Sigmoid colon (tissue), 7 donors: ENCODE measurements at places on chromosomes 3 and 15. TPM values are rescaled to one million over a fixed set of nuclear protein-coding genes. Genes with fewer than 3 reads are reported as not detected.

- DNase-seq: no peak
Observed at GRCh38 chr15:76100361-76100760, 40.6 kb downstream of the TMEM266 start.

GRCh38 chr3:16524196-16524595 is 10.7 kb upstream of the RFTN1 start:
- DNase-seq: no peak

GRCh38 chr3:64398476-64398875 is 173.2 kb upstream of the PRICKLE2 start:
- no peak for DNase-seq

DNA sequence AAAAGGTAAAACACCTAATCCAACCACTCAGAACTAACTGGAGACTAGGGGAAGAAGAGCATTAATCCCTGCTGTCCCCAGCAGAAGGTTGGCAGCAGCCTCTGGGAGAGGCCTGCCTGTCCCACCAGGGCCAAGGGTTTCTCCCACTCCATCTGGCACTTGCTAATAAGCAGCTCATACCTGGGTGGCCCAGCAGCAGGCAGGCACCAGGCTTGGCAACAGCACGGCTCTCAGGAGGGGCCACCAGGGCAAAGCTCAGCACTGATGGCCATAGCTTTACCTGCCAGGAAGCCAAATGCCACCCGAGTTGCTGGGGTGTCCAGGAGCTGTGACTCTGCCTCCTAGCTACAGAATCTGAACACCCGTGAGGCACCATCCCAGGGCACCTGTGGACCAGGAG is 58.3 kb downstream of the BOC start:
- no peak for DNase-seq

GRCh38 chr3:134432236-134432635 is 53.5 kb downstream of the ANAPC13 start:
- no peak for DNase-seq

- DNase-seq: no peak
Observed at GRCh38 chr15:35519541-35520149, 26.3 kb downstream of the DPH6 start.

GRCh38 chr3:48601622-48601994 is 6.5 kb upstream of the COL7A1 start:
- DNase-seq: no peak

GRCh38 chr15:76846782-76847181 is 58.4 kb downstream of the SCAPER start:
- no peak for DNase-seq

DNA sequence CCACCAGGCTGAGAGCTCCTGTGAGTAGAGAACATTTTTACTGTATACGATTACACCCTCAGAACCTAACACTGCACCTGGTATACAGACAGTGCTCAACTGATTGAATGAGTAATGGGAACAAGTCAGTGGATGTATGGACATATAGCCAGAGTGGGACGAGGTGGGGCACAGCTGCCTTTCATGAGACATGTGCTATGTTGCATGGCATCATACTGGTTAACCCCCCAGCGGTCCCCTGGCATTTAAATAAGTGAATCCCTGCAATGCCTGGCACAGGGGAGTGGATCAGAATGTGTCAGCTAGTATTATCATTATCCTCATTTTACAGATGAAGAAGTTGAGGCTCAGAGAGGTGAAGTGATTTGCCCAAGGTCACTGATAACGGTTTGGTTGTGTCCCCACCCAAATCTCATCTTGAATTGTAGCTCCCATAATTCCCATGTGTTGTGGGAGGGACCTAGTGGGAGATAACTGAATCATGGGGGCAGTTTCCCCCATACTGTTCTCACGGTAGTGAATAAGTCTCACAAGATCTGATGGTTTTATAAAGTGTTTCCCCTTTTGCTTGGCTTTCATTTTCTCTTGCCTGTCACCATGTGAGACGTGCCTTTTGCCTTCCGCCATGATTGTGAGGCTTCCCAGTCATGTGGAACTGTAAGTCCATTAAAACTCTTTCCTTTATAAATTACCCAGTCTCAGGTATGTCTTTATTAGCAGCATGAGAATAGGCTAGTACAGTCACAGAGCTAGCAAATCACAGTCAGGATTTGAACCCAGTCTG is 56.0 kb upstream of the ATP2B2 start:
- peak; percentile 8 for DNase-seq

DNA sequence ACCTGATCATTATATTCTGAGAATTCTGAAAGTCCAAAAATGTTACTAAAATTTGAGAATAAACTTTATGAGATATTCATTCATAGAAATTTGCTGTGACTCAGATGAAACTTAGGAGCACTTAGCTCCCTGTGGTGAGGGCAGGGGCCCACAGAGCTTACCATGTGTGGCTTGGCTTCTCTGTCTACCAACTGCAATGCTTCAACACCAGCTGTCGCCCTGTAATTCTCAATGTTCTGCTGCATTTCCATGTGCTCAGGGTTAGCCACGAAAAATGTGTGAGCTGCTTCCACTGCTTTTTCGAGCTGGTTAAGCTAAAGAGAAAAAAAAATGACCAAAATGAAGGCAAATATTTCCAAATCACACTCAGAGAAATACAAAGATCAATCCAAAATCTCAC is 125.6 kb downstream of the P3H2 start:
- DNase-seq: no peak

DNA sequence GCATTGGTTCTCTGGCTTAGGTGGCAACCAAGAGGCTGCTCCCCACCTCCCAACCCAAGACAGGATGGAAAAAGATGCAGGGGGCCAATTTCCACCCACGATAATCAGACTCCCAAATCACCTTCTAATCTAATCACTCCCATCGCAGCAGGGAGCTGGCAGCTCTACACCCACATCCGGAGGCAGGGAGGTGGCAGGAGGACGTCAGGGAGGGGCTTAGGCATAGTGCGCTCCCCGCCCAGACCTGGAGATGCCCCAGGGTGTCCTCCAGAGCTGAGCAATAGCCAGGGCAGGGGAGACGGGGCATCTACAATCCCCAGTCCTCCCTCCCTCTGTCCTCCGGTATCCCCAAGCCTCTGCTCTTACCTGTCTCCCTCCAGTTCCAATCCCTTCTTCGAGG is 70.5 kb upstream of the SEC13 start:
- DNase-seq: no peak

GRCh38 chr3:149858911-149859310 is 45.9 kb downstream of the RNF13 start:
- DNase-seq: no peak

GRCh38 chr3:56025326-56025725 is 442.9 kb downstream of the ERC2 start:
- DNase-seq: no peak

DNA sequence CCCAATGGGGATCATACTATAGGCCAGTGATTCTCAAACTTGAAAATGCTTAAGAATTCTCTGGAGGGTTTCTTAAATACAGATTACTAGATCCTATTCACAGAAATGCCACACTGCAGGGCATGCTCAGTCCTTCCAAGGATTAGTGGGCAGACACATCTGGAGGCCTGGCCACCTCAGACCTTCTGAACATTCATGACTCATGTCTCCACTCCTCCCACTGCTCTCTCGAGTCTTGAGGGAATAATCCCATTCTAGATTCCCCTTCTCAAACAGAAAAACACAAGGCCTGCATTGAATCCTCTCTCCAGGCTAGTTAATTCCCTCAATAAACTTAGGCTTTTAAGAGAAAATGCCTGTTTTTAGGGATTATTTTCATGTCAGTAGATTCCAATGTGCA is 22.1 kb downstream of the ZNF621 start:
- DNase-seq: no peak

- DNase-seq: no peak
Observed at GRCh38 chr3:112900113-112900512, 53.4 kb upstream of the CD200R1L start.

- no peak for DNase-seq
Observed at GRCh38 chr15:27238209-27238608, 267.2 kb downstream of the GABRG3 start.

DNA sequence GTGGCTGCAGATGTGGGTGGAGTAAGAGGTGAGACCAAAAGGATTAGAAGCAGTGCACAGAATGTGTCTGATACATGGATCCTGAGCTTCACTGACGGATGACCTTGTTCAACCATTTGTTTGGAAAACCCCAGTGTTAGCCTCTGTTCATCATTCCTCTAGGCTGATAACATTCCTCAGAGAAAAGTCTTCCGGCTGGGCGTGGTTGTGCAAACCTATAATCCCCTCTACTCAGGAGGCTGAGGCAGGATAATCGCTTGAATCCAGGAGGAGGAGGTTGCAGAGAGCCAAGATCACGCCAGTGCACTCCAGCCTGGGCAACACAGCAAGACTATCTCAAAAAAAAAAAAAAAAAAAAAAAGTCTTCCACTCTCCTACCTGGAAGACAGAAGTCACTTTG is 23.1 kb upstream of the CHD2 start:
- DNase-seq: no peak

DNA sequence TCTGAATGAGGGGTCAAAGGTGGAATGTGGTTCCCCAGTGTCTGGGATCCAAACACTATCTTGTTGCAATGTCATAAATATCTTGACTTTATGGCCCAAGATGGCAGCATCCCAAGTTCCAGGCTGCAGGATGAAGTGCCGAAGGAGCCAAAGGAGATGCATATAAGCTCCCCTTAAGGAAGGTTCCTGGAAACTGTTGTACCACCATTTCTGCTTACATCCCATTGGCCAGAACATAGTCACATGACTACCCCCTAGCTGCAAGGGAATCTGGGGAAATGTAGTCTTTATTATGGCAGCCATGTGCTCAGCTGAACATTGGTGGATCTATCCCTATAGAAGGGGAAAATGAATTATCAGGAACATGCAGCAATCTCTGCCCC is 54.3 kb downstream of the BDH1 start:
- no peak for DNase-seq

The ATP13A5 gene
- not detected for total RNA-seq

The EMC7 gene
- 55.1 TPM for total RNA-seq

The AEN gene
- total RNA-seq: 5.8 TPM
